Cortex of kidney (tissue), 1 donor: ENCODE measurements at places on chromosomes 1 and 21.

DNA sequence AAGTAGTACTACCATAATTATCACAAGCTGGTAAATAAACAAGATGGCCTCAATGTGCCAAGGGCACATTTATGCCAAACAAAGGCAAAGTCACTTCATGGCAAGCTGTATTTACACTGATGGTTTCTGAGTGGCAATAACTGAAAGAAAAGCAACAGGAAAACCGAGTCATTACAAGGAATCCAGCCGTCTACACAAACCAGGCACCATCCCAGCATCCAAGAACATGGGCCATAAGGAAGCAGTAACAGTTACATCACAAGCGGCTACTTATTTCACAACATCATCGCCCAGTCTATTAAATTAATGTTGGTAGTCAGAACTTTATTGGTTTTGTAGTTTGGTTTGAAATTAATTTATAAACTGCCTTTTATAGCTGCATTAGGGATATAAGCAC is 214.2 kb downstream of the RERE start:
- DNase-seq, result no peak

GRCh38 chr1:4121293-4121684 is 221.2 kb upstream of the C1orf174 start:
- no peak for DNase-seq

- DNase-seq, result no peak
These were observed 19.2 kb upstream of the CDK18 start for GRCh38 chr1:205484985-205485967.

- DNase-seq, result no peak
These were observed 40.0 kb upstream of the PTPRC start for GRCh38 chr1:198598796-198599321.

- no peak for DNase-seq
These were observed 163.6 kb downstream of the TNFSF18 start for GRCh38 chr1:172887162-172887561.

GRCh38 chr1:97007840-97008604 is 286.4 kb downstream of the PTBP2 start:
- DNase-seq, result no peak

DNA sequence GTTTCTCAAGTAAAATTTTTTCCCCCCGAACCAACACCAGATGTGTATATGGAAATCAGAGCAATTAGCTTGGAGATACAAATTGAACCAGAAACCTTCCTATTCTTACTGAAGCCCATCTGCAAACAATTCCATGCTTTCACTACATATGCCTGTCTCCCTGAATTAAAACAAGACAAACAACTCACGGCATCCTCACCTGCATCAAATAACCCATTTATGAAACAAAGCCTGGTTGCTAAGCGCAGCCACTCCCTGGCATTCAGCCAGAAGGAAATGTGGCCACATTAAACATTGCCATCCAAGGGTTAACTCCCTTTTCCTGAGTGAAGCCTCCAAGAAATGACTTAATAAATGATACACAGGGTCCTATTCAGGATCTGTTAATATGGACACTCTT is 55.3 kb downstream of the APP start:
- no peak for DNase-seq

GRCh38 chr1:226047495-226047894 is 15.0 kb upstream of the H3-3A start:
- no peak for DNase-seq

GRCh38 chr1:18922319-18922726 is 20.0 kb upstream of the ALDH4A1 start:
- DNase-seq, result no peak

DNA sequence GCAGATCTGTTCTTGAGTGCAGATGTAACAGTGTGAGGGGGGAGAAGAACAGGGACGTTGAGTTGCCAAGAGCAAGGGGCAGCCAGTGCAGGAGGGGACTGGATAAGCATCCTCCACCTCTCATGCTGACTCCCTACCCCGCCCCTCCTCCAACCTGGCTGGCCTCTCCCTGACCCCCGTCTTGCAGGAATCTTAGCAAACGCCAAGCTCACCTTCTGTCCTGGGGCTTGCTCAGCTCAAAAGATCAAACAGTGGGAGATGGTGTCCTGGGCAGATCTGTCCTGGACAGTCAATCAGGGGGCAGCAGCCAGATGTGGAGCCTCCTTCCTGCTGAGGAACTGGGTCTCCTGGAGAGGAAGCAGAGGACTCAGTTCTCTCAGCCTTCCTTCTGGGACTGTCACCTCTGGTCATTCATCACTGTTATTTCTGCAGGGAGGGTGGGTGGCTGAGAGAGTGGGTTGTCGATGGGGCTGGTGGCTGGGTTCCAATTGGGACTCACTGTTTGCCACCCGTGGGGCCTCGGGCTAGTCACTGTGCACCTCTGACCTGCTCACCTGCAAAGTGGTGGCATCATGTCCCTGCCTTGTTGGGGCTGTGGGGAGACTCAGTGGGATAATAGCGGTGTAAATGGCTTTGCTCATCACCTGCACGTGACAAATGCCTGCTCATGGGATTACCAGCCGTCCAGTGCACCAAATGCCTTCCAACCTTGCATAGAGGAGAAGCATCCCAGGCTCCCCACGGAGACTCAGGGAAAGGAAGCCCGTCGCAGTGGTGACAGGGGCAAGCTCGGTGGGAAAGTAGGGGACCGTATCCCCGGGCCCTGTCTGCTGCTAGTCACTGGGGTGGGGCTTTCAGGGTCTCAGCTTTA is 154.4 kb downstream of the PTPRU start:
- no peak for DNase-seq

- no peak for DNase-seq
These were observed 562.0 kb downstream of the PLPP3 start for GRCh38 chr1:56017336-56017735.

- DNase-seq, result no peak
These were observed 60.5 kb upstream of the OLIG2 start for GRCh38 chr21:32965129-32965680.

GRCh38 chr21:45026066-45026745 is 48.2 kb upstream of the ADARB1 start:
- DNase-seq, result no peak

GRCh38 chr1:241844593-241844992 is 3.4 kb upstream of the EXO1 start:
- DNase-seq, result no peak

DNA sequence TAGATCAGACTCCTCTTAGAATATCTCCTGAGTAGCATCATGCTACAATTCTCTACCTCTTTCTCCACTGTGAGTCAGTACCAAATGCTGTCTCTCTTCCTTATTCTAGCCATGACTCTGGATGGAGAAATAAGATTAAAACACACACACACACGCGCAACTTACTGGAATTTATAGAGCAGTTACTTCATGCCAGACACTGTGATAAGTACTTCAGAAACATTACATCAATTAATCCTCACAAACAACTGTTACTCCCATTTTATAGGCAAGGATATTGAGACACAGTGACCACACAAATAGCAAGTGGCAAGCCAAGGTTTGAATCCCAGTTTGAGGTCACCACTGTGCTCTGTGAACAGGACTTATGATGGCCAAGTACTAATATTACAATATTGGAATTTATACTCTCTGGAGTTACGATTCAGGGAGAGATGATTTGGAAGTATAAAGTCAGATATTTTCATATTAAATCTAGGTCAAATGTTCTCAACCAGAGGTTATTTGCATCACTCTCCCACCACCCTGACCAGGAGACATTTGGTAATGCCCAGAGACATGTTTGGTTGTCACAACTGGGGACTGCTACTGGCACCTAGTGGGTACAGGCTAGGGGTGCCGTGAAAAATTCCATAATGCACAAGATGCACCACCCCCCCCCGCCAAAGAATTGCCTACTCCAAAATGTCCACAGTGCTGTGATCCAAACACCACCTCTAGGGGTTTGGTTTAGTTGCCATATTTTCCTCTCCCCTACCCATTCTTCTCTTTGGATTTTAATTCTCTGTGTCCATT is 221.6 kb downstream of the LTN1 start:
- DNase-seq, result no peak

GRCh38 chr1:228982637-228983036 is 247.4 kb downstream of the RHOU start:
- DNase-seq, result no peak

GRCh38 chr1:203291201-203292096 is 13.9 kb upstream of the BTG2 start:
- no peak for DNase-seq

- no peak for DNase-seq
These were observed 71.3 kb downstream of the LUZP1 start for GRCh38 chr1:23097316-23097715.

- DNase-seq, result no peak
These were observed 341.1 kb upstream of the RUNX1 start for GRCh38 chr21:35390013-35390776.

GRCh38 chr21:46062471-46063211 is 35.3 kb upstream of the COL6A2 start:
- no peak for DNase-seq

DNA sequence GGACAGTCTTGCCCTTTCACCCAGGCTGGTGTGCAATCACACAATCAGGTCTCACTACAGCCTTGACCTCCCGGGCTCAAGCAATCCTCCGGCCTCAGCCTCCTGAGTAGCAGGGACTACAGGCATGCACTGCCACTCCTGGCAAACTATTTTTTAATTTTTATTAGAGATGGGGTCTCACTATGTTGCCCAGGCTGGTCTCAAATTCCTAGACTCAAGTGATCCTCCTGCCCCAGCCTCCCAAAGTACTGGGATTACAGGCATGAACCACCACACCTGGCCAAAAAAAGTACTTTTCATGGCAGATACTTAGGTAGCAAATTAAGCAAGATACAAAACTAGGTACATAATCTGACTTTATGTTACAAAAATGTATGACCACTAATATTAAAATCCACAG is 8.3 kb downstream of the EIF4G3 start:
- DNase-seq, result no peak

- no peak for DNase-seq
These were observed 691 bp downstream of the UTP11 start for GRCh38 chr1:38013227-38013622.

DNA sequence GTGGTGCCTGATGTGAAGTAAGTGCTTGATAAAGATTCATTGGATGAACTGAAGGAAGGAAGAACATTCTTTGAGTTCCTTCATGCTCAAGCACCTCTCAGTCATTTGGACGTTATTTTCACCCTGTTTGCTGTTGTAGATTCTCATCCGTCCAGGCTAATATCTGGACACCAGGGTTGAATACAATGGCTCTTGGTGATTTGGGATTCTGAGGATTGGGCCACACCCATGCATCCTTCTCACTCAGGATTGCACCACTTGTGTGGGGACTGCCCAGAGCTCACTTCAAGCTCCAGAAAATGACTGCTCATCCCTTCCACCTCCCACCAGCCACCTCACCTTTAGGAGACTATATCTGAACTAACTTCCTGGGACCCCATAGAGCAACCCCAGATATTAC is 117.1 kb upstream of the IPO9 start:
- no peak for DNase-seq

DNA sequence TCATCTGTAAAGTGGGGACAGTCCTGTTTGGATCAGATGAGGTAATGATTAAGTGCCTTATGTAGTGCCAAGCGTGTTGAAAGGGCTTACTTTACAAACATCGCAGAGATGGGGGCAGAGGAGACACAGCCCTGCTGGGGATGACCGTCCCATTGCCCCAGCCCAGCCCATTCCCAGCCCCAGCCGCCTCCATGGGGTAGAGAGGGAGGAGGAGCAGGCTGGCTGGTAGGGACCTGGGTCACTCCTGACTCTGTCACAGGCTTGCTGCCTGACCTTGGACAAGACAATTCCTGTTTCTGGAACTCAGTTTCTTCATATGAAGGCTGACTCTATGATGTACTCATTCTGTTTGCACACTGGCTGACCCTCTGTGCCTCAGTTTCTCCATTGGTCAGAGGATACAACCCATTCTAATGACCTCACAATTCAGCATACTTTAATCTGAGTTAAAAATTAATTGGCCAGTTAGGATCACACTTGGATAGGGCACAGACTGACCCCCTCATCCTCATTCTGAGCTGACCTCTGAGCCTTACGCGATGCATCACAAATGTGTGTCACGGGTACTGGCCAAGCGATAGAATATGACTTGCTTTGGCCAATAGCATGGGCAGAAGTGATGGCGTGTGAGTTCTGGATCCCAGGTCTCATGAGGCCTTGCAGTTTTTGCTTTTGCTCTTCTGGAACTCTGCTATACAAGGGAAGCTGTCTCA is 91.1 kb downstream of the PTPRU start:
- DNase-seq, result no peak

GRCh38 chr1:64540265-64540791 is 70.4 kb downstream of the CACHD1 start:
- no peak for DNase-seq

- no peak for DNase-seq
These were observed 11.8 kb upstream of the PGD start for GRCh38 chr1:10386761-10387676.

DNA sequence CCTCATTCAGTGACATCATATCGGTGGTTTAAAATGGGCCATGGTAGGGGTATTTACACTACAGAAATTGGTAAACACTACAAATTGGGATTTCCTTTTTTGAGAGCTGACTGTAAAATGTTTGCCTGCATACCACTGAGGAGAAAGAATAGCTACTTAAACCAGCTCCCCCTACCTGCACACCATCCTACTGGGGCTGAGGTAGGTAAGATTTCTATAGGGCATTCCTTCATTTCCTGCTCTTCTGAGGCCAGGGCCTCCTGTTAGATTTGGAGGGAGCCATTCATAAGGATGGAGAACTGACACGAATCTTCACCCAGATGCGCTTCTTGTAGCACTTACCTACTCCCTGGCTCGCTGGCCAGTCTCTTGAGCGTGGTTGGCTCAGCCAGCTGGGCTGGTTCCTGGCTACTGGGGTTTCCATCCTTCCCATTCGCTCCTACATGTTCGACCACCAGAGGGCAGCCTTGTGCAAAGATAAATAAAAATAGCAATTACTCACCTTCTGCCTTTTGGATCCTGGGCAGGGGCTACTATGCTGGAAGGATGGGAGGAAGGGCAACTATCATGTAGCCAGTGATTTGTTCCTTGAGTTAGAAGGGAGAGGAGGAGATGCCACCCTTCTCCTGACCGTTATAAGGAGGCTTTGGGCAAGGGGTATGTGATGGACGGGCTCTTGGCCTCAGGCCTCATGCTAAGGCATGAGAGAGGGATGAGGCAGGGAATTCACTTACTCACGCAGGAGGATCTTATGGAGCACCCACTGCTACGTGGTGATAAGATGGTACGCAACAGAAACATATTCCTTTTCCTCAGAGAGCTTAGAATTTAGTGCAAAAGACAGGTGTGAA is 10.7 kb downstream of the OPTC start:
- no peak for DNase-seq

DNA sequence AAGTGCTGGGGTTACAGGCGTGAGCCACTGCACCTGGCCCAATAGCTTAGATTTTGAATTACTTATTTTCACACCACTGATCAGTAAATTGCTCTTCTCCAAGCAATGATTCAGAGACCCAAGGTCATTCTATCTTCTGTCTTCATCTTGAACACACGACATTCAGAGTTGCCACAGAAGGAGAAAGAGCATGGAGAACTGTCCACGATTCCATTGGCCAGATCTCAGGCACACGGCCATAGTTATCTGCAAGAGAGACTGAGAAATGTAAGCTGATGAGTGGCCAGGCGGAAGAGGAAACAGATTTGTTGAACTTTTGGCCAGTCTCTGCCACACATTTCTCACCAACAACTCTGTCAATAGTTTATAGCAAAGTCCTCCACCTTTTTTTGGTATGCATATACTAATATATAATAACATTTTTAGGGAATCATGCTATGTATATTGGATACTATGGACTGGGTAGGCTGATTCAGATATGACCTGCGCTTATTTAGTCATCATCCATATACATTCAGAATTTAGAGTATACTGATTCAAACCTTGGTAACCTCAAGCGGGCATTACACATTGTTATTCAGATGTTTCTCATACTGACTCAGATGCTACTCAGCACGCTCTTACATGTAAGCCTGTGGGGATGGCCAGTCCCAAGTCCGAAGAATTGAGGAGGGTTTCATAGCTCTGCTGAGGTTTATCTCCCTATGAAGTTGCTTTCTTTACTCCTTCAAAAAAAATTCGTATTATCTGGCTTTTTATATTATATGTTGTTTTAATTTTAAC is 25.5 kb upstream of the CAP1 start:
- no peak for DNase-seq
